NCI-H1092 treated with DMSO at 0.1 percent for 48 hours (cell line): ENCODE measurements at places on chromosomes 3 and 15.

- no peak for DNase-seq
Measured at GRCh38 chr15:39118510-39118909, 462.4 kb upstream of the THBS1 start.

DNA sequence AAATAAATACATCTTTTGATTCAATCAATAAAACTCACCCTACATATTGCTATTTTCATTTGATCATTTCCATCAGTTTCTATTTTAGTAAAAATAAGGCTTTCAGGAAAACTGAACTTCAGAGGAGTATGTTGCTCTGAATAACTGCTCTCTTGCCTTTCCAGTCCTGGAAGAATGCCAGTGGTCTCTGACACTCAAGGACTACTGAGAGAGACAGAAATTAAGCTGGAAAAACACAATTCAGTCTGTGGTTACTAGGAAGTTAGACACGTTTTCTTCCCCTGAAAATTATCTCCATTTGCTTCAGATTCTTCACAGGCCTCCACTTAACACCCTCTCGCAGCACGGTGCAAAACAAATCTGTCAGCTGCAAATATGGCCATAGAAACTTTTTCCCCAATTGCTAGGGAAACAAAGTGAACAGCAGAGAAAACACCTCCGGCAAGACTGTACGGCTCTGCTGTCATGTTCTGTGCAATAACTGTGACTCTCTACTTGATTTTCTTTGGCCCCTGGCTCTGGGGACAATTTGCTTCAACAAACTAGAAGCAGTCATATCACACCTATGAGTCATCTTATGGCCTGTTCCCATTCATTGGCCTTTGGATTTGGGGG is 353.0 kb downstream of the MAGI1 start:
- peak; percentile 1 for DNase-seq

- DNase-seq, result no peak
Measured at GRCh38 chr3:10975695-10976234, 16.8 kb upstream of the SLC6A1 start.

- DNase-seq, result no peak
Measured at GRCh38 chr15:95024351-95024750, 793.0 kb downstream of the MCTP2 start.

DNA sequence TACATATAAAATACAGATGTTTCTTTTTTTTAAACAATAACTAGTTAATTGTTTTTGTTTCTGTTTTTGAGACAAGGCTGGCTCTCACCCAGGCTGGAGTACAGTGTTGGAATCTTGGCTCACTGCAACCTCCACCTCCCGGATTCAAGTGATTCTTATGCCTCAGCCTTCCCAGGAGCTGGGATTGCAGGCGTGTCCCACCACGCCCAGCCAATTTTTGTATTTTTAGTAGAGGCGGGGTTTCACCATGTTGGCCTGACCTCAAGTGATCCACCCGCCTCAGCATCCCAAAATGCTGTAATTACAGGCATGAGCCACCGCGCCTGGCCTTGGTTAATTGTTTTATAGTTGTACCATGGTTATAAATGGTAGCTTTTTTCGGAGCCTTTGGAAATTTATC is 72.3 kb downstream of the PIAS1 start:
- DNase-seq, result no peak
